NCI-H82 (cell line): ENCODE measurements at places on chromosomes 1 and 21.
A peak's percentile ranks its signal among the peaks of the same experiment; 100 is the strongest.

- DNase-seq, result no peak
Measured at GRCh38 chr1:54985556-54985955, 5.1 kb downstream of the TMEM61 start.

DNA sequence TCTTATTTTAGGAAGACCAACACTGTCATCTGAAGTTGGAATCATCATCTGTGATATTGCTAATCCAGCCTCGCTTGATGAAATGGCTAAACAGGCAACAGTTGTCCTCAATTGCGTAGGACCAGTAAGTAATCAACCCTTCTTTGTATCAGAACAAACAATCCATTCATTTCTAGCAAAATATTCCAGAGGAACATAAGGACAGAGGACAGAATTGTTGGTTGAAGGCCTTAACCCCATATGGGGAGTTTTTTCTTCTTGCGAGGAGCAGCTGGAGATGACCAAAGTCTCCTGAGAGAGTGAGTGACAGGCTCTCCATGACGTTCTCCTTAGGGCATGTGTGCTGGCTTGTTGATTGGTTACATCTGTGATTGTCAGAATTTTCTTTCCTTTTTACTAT, 2.7 kb downstream of the SCCPDH start:
- DNase-seq, result no peak

GRCh38 chr1:27885114-27885528, 12.8 kb downstream of the THEMIS2 start:
- no peak for DNase-seq

- DNase-seq, result no peak
Measured at GRCh38 chr1:118963456-118964430, 24.4 kb downstream of the TBX15 start.

DNA sequence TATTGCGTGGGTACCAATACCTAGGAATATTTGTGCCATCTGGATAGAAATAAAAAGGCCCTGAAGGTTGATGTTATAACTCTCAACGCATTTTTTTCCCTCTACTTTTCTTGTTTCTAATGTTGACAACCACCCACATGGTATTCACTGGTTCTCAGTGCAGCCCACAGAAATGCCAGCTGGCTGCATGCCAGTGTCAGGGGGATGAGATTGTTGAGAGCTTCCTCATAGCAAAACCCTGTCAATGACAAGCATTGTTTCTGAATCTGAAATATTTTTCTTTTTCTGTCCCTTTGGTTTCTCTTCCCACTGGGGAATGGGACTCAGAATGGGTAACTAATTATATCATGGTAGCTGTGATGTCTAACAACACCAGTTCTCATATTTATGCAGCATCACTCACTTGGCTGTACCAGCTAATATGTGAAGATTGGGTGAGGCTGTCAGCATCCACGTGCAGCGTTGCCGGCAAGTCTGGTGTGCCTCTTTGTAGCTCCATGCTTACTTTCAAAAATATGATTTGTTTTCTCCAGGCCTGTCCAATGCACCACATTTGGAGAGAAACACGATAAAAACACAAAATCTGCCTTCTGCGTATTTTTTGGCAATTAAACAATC, 284.6 kb downstream of the PTBP2 start:
- no peak for DNase-seq

DNA sequence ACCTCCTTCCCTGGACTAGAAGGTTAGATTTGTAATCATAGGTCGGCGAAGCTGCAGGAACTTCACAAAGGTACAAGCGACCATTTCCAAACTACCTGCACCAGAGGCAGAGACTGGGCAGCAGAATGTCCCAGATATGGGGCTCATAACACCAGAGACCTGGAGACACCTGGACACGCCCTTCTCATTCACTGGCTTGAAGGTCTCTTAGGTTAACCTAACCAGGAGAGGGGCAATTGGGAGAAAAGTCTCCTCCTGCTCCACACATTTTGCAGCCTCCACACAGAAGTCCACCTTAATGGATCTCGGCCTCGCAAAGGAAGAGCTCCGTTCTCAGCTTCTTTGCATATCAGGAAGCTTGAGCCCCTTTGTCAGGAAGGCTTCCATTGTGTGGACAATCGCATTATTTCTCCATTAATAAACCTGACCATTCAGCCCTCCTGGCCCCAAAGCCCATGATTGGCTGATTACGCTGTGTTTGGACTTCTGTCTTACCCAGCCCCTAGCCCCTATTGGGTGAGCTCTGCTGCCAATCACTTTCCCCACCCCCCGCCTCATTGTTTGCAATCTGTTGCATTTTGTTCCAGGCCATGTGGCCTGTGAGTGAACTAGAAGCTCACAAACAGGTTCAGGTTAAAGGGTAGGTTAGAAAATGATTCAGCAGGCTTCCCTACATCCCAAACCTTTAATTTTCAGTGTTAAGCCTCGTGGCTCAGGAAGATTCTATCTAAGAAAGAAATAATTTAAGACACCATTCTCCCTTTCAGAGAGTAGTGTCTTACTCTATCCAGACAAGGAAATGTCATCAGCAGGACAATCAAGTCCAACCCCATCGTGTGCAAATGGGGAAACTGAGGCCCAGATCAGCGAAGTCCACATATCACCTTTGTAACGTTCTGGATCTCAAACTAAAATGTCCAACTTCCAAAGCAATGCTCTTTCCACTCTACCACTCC, 2.8 kb downstream of the MYCL start:
- DNase-seq, result peak; percentile 99

DNA sequence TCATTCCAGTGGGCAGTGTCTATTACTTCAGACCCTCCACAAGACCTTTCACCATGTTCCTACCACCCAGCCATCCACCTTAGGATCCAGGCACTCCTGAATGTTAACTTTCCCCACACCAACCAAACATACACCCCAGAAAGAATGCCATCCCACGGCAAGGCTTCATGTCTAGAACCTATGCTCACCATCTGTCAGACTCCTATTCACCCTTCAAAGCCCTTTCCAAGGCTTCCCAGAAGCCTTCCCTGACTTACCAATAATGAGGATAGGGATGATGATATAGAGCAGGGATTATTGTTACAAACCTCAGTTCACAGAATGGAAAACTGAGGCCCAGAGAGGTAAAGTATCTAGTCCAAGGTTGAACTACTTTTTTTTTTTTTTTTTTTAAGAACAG, 19.3 kb upstream of the RCC2 start:
- DNase-seq, result no peak

DNA sequence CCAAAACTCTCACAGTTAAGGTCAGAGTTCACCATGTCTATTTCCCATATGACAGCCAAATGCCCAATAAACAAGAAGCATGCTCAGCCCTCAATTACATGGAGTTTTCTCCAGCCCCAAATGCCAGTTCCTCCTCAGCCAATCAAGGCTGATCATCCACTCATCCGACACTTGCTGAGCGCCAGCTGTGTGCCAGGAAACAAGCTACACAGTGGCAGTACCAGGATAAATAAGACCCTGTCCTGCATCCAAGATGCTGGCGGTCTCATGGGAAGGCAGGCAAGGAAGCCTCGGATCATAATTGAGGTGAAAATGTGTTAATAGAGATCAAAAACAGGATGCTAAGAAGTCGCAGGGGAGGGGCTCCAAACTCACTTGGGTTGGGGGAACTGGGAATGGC, 7.7 kb downstream of the ZBTB17 start:
- no peak for DNase-seq
